Glutamatergic neuron (in vitro differentiated cells): ENCODE measurements at places on chromosomes 1 and 21.

DNA sequence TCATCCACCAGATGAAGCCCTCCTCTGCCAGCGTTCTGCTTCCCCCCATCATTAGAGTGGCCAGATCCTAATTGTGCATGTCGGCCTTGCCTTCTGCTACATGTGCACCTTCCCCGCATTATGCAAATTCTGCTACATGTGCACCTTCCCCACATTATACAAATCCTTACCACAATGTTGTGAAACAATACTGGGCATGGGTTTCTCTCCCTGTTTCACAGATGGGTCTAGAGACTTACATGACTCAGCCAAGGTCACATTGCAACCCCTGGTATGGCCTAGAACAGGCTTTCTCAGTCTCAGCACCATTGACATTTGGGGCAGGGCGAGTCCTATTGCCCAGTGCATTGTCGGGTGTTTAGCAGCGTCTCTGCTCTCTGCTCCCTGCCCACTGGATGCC is 1.0 kb upstream of the CELA2A start:
- no peaks in the 10 kb centered on the region for H3K36me3 ChIP-seq
- no peak overlapping the region for H3K4me3 ChIP-seq
- no peak for DNase-seq
- no peak overlapping the region for H3K27ac ChIP-seq
- H3K4me1 ChIP-seq, result peaks cover 10% of the 10 kb centered on the region

DNA sequence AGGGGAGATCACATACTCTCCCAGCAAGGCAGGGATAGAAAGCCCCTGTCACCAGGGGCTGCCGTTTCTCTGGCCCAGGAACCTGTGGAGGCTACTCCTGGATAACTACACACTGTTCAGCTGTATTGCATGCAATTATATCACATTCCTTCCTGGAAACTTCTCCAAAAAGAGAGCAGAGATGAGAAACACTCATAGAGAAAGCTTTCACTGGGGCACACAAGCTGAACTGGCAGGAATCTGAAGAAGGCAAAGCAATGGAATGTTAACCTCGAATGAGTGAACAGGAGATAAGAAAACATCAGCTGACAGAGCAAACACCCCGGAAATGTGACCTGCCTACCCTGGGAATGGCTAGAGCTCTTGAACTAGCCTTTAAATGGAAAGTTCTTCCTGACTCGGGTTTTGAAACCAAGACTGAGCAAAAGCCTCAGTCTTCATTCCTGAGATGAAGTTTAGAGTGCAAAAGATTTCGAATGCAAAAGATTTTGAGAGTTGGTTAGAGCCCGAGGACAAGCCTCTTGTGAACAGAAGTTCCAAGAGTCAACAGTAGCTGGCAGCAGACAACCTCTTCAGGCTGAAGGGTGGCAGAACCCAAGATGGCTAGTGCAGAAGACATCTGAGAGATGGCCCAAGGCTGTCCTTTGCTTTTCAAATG is 32.3 kb downstream of the CCN1 start:
- no peaks in the 10 kb centered on the region for H3K27me3 ChIP-seq
- H3K4me3 ChIP-seq, result no peak overlapping the region
- DNase-seq, result no peak
- H3K36me3 ChIP-seq, result no peaks in the 10 kb centered on the region
- no peaks in the 10 kb centered on the region for H3K4me1 ChIP-seq

- H3K27ac ChIP-seq, result peak overlapping the region; percentile 54
- H3K36me3 ChIP-seq, result no peaks in the 10 kb centered on the region
- H3K4me1 ChIP-seq, result peaks cover 47% of the 10 kb centered on the region
These were observed 56.6 kb downstream of the RYR2 start for GRCh38 chr1:237098541-237098940.

DNA sequence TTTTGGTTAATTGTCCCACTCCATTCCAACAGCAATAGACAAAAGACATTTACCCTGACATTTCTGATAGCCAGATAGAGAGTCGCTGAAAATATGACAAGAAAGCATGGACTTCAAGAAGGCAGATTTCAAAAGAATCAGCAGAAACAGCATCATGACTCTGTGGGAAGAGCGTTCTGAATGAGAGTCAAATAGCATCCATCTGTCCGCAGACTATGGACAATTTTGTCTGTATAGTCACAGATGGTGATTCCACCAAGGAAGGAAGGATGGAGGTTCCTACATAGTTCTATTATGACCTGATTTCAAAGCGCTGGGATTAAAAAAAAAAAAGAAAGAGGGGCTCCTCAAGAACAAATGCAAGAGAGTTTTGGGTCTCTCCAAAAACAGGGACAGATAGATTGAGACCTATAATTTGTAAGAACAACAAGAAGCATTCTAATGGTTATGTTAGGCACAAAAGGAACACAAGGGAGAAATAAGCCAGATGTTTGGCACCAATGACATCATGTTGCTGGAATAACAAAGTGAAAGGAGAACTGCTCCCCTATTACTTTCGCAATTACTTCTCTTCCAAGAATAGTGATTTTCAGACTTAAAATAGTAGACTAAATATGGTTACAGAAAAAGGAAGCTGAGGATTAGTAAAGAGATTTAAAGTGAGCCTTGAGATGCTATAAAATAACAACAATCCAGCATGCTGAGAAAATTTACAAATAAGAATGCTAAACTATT is 28.5 kb downstream of the NIBAN1 start:
- DNase-seq, result no peak
- H3K4me3 ChIP-seq, result no peak overlapping the region
- no peaks in the 10 kb centered on the region for H3K36me3 ChIP-seq
- no peak overlapping the region for H3K27ac ChIP-seq
- peaks cover 5% of the 10 kb centered on the region for H3K4me1 ChIP-seq
- no peaks in the 10 kb centered on the region for H3K27me3 ChIP-seq

- peak overlapping the region; percentile 18 for H3K27ac ChIP-seq
- DNase-seq, result no peak
- peak overlapping the region; percentile 79 for H3K4me3 ChIP-seq
- no peaks in the 10 kb centered on the region for H3K27me3 ChIP-seq
- H3K36me3 ChIP-seq, result no peaks in the 10 kb centered on the region
- peaks cover 12% of the 10 kb centered on the region for H3K4me1 ChIP-seq
These were observed 11.6 kb upstream of the SESN2 start for GRCh38 chr1:28247612-28248272.

DNA sequence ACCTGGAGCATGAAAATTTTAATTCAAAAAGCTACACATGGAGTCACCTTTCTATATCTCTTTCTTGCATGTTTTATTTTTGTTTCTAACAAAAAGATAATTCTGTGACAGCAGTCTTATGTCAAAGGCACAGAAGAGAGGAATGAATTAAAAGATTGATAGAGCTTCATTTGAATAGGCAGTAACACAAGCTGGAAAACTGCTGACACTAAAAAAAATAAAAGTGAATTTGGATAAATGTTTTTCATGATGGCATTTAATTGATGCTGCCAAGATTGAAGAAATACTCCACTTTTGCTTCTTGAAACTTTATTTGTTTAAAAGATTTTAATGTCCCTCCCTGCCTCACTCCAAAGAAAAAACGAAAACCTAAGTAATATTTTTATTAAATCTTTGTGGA is 887.4 kb downstream of the PLA2G4A start:
- no peak for DNase-seq
- H3K4me3 ChIP-seq, result no peak overlapping the region
- no peaks in the 10 kb centered on the region for H3K27me3 ChIP-seq
- no peak overlapping the region for H3K27ac ChIP-seq
- peaks cover 2% of the 10 kb centered on the region for H3K4me1 ChIP-seq

DNA sequence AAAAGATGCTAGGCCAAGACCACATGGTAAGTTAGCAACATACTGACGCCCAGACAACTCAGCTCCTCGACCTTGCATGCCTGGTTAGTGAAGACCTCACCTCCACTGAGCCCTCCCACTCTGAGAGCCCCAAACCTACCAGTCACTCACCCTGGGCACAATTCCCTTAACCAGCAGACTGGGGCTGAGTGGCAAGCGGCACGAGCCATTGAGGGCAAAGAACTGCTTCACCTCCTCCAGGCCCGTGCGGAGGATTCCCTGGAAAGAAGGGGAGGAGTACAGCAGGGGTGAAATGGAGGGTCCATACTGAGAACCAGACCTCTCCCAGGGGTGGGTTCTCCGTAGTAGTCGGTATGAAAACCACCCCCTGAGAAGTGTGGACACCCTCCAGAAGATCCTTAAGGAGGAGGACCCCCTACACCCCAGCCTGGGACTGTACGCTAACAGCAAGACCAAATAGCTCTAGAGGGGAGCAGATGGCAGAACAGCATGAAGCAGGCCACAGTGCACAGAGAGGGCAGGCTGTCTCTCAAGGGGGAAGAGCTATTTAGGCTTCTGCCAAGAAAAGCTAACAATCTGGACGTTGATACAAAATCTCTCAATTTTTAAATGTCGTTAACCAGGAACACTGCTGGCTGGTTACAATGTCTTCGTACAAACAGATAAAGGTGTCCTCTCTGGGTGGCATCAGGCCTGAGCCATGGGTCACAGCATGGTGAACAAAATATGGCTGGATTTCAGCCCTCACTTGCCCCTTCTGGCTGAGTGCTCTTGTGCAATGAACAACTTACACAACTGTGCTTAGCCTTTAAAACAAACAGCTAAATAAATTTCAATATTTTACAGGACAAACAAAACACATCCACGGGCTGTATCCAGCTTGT is 31.0 kb upstream of the PPP1R15B start:
- H3K4me1 ChIP-seq, result peaks cover 61% of the 10 kb centered on the region
- H3K27ac ChIP-seq, result peak overlapping the region; percentile 91
- H3K27me3 ChIP-seq, result peaks cover 32% of the 10 kb centered on the region
- peaks cover 13% of the 10 kb centered on the region for H3K36me3 ChIP-seq
- peak; percentile 49 for DNase-seq

- peak overlapping the region; percentile 71 for H3K4me3 ChIP-seq
- peak; percentile 61 for DNase-seq
- no peaks in the 10 kb centered on the region for H3K36me3 ChIP-seq
These were observed 119.1 kb downstream of the KCNN3 start for GRCh38 chr1:154750681-154751665.

GRCh38 chr1:163178628-163179027 is 24.1 kb downstream of the RGS5 start:
- no peaks in the 10 kb centered on the region for H3K36me3 ChIP-seq
- H3K27me3 ChIP-seq, result peaks cover 7% of the 10 kb centered on the region
- no peak overlapping the region for H3K27ac ChIP-seq
- H3K4me1 ChIP-seq, result peaks cover 10% of the 10 kb centered on the region

DNA sequence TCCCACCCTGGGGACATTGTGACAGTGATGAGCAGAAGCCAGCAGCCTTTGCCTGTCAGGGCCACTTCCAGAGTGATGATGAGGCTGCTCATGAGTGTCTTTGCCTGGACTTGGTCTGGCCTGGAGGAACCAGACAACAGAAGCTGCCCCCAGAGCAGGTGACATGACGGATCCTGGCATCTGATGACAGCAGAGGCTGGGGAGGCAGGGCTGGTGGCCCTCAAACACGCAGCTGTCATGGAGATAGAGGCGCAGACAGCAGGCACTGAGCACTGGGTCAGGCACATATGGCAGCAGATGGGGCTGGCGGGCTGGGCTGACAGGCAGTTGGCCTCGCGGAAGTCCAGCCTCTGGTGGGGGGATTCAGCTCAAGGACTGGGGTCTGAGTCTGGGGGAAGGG is 66.4 kb upstream of the STUM start:
- H3K27ac ChIP-seq, result peak overlapping the region; percentile 95
- peak overlapping the region; percentile 70 for H3K4me3 ChIP-seq
- H3K36me3 ChIP-seq, result no peaks in the 10 kb centered on the region
- H3K27me3 ChIP-seq, result peaks cover 8% of the 10 kb centered on the region
- H3K4me1 ChIP-seq, result peaks cover 20% of the 10 kb centered on the region

GRCh38 chr1:188715566-188715965 is 1762.1 kb downstream of the BRINP3 start:
- H3K27me3 ChIP-seq, result no peaks in the 10 kb centered on the region
- H3K36me3 ChIP-seq, result no peaks in the 10 kb centered on the region
- no peaks in the 10 kb centered on the region for H3K4me1 ChIP-seq

GRCh38 chr1:8358897-8359616 is 41.1 kb downstream of the SLC45A1 start:
- DNase-seq, result no peak
- peaks cover 5% of the 10 kb centered on the region for H3K36me3 ChIP-seq
- no peak overlapping the region for H3K27ac ChIP-seq
- peaks cover 23% of the 10 kb centered on the region for H3K4me1 ChIP-seq

GRCh38 chr1:12532405-12533315 is 85.3 kb downstream of the DHRS3 start:
- H3K27ac ChIP-seq, result no peak overlapping the region
- peaks cover 2% of the 10 kb centered on the region for H3K27me3 ChIP-seq
- DNase-seq, result no peak
- no peak overlapping the region for H3K4me3 ChIP-seq
- peaks cover 4% of the 10 kb centered on the region for H3K36me3 ChIP-seq

- H3K36me3 ChIP-seq, result peaks cover 18% of the 10 kb centered on the region
- no peak overlapping the region for H3K4me3 ChIP-seq
- DNase-seq, result no peak
- no peak overlapping the region for H3K27ac ChIP-seq
These were observed 498.1 kb downstream of the KIF26B start for GRCh38 chr1:245652660-245653427.
